HT-29 (cell line): ENCODE measurements at places on chromosomes 6 and 20.

DNA sequence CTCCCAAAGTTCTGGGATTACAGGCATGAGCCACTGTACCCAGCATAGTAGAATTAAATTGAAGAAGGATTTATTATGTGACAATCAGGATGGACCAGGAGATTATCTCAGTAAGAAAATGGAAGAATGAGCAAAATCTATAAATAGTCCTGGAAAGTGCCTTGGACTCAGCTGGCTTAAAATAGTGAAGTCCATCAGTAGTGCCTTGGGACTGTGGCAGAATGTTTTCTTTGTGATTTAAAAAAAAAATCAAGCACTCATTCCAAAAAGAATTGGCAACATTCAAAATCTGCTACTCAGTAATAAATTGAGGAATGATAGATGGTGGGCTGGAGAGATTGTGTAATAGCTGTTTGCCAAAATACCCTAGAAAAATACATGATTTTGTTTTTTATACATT lies 37.0 kb upstream of the MAS1 start:
- DNase-seq = no peak

DNA sequence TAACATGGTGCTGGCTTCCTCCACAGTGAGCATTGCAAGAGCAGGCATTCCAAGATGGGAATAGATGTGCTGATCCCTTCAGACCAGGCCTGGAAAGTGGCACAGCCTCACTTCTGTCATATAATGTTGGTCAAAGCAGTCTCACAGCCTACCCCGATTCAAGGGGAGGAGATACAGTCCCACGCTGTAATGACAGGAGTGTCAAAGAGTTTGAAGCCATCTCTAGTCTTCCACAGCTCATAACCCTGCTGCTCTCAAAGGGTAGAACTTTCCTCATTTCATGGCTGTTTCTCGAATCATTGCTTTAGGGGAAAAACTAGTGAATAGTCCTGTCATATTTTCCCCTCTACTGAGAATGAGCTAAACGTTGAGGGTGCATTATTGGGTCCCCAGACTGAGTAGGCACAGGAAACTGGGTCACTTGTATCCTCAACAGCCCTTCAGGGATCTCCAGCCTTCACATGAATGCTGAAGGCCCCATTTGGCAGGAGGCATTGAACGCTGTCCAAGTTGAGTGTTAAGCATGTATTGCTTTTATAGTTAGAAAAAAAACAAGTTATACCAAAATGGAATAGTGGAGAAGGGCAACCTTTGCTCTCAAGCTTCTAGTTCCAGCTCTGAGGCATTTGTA lies 27.3 kb downstream of the DTD1 start:
- no peak for DNase-seq

DNA sequence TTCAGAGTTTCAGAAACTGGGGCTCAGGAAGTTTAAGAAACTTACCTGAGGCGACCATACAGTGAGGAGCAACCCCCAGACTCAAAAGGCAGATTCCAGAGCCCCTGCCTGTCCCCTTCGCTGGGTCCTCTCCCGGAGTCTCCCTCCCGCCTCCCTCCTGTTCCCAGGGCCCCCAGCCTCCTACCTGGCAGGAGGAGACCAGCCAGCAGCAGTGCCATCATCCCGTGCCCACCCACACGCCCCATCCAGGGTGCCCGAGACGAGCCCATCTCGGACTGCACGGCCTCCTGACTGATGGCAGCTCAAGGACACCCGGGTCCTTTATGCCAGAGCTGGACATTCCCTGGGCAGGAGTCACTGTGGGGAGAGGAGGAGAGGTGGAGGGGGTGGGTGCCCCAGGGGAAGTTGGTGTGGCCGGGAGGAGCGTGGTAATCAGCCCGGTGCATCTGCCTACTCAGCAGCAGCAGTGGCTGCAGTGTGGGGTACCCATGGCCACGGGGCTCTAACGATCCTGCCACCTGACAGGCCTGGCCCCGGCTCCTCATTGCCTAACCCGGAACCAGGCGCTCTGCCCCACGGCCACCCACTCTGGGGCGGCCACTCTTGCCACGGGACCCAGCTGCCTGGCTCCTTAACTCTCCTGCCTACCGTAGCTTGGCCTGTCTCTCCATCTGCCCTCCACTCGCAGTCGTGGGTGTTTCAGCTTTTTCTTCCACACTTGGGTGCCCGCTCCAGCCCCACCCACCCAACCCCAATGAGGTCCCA lies at the start of gene CDSN:
CDSN (minus strand) TSS at position 296 of the 765 bp plus-strand sequence; CDS start at position 269, 27 bp downstream.
- no peak for DNase-seq

- no peak for DNase-seq
Measured at GRCh38 chr6:53080813-53081212, 15.6 kb downstream of the FBXO9 start.

DNA sequence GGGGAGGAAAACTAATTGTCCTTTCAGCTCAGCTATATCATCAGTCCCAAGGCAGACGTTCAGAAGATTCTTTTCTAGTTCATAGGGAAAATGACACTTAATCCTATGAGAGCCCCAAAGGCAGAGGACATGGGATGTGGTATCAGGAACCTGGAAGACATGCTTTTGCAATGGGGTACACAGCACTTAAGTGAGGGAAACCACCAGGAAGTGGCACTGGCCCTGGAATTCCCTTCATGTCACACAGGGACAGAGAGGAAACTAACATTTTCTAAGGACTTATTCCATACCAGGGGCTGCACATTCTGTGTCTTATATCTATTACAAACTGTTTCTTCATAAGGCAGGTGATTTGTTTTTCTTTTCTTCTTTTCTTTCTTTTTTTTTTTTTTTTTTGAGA lies 28.2 kb downstream of the VPS52 start:
- DNase-seq = no peak

- DNase-seq = peak; percentile 22
Measured at GRCh38 chr6:154951345-154952200, 43.5 kb upstream of the TIAM2 start.

DNA sequence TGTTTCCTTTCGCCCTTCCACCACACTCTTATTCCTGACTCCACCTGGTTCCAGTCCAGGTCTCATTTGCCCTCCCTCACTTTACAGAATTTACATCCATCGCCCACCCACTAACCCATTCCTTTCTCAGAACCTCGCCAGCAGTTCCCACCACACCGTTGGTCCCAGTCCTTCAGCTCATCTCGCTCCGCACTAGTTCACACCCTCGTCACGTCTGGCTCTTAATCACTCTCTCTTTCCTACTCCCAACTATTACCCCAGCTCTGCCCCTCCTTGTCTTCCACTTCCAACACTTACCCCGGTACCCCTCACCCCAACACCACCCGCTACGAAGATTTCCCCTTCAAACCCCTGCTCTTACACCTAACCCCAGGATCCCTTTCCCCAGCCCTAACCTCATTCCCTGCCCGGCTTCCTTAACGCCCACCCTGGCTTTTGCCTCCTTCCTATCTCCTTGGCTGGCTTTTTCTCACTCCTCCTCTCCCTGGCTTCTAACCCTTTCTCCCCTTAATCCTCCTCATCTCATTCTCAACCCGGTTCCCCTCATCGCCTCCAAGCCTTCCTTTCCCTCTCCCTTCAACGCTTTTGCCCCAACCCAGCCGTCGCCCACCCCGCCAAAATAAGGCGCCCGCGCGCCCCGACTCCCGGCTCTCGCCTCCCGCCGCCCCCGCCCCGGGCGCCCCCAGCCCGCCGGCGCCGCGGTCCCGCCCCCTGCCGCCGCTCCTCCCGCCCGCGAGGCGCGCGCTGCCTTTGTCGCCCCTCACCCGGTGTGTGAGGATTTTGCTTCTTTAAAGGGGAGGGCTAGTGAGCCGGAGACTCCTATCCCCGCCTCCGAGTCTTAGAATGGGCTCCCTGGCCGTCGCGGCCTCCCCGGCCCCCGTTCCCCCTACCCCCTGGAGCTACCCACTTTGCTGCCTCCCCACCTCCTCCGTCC lies 542 bp downstream of the USP49 start:
- peak; percentile 23 for DNase-seq

- peak; percentile 83 for DNase-seq
Measured at GRCh38 chr20:11274141-11274594, 600.4 kb upstream of the JAG1 start.

- DNase-seq = no peak
Measured at GRCh38 chr20:25533920-25534700, 51.2 kb downstream of the NINL start.

DNA sequence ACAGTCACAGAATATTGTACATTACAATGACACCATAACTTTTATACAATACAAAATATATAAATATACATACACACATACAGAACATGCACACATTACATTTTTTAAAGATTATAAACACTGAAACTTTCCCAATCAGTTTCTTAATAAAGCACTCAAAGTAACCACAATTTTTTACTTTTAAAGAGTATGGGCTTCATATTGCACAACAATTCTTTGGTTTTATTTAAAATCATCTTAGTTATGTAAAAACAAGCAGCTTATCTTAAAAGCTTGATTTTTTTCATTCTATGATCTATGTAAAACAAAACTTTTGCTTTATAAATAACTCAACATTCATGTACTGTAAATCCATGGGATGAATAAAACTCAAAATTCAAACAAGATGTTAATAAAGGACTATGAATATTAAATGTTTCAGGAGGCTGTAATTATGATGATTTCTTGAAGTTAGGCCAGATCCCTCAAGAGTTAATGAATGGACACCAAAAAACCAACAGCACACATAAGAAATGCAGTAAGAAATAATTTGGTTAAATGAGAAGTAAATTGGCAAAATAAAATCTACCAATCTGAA lies 93.1 kb upstream of the BCLAF1 start:
- no peak for DNase-seq

DNA sequence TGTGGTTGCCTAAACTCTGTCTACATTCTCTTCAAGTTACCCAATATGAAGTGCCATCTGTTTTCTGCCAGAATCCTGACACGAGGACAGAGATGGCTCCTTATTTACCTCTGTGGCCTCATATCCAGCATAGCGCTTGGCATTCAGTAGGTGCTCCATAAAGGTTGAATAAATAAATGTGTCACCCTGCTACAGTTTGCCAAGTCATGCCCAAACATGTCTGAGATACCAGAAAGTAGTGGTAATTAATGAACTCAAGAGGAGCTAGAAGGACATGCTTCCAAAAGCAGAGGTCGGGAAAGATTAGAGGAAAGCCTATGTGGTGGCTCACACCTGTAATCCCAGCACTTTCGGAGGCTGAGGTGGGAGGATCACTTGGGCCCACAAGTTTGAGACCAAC lies 30.9 kb upstream of the E2F3 start:
- no peak for DNase-seq

- no peak for DNase-seq
Measured at GRCh38 chr20:10799735-10800134, 125.9 kb upstream of the JAG1 start.

GRCh38 chr20:9233804-9234203 lies 164.9 kb downstream of the PLCB4 start:
- DNase-seq = no peak

DNA sequence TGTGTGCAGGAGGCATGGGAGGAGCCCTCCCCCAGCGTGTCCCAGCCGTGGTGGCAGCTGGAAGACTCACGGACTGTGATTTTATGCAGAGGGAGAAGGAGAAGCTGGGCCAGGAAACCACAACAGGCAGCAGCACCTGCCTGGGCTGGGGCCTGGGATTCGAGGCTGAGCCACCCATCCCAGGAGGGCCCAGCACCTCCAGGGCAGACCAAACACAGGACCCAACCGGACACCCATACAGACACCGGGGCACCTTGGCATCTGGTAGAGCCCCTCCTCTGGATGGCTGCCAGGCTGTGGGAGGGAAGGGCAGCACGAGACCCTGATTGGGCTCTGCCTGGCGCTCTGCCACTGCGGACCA lies 41.7 kb upstream of the CHRNA4 start:
- DNase-seq = no peak

- no peak for DNase-seq
Measured at GRCh38 chr6:167161851-167162467, 4.2 kb upstream of the GPR31 start.

DNA sequence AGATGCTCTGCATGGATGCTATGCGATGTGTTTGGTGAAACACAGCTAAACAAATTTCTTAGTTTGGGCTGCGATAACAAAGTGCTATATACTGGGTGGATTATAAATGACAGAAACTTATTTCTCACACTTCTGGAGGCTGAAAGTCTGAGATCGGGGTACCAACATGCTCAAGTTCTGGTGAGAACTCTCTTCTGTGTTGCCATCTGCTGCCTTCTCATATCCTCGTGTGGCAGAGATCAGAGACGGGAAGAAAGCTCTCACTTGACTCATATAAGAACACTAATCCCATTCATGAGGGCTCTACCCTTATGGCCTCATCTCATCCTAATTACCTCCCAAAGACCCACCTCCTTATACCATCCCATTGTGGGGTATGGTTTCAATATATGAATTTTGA lies 162.0 kb upstream of the DTNBP1 start:
- DNase-seq = no peak

- DNase-seq = no peak
Measured at GRCh38 chr6:68635412-68635705, 277 bp downstream of the ADGRB3 start.

- DNase-seq = no peak
Measured at GRCh38 chr6:81487489-81487888, 265.0 kb downstream of the TENT5A start.

GRCh38 chr20:24651171-24651975 lies 181.9 kb downstream of the SYNDIG1 start:
- DNase-seq = no peak

DNA sequence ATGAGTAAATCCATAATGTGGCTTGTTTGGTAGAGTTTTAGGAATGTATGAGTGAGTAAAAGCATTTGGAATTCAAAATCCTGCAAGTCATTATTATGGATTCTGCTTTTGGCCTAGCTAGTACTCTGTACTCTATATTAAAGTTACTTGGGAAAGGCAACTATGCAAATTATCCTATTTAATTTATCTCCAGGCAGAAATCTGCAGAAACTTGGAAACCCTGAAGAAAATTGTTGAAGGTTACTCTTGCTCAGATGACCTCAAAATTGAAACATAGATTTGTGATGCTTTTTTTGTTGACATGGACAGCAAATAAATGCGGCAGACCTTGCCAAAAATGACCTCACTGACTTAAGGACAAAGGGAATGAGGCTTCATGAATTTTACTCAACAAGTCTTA lies 477.1 kb upstream of the EYS start:
- no peak for DNase-seq

DNA sequence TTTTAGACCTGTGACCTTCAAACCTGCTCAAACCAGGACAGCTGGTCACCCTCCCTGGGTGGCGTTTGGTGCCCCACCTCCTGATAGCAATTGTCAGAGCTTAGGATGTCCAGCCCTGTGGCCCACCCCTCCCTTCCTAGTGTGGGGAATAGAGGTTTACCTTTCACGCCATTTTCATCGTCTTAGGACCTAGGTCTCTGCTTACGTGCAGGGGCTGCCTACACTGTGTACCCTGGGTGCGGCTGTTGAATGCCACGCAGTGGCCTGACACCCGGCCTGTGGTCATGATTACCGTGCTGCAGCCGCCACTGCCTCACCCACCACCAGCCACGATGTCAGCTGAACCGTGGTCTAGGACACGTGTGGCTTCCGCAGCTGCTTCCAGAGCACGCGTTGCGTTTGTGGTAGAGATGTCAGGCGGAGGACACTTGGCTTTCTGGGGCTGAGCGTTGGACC lies 157.3 kb downstream of the DTNBP1 start:
- DNase-seq = no peak

DNA sequence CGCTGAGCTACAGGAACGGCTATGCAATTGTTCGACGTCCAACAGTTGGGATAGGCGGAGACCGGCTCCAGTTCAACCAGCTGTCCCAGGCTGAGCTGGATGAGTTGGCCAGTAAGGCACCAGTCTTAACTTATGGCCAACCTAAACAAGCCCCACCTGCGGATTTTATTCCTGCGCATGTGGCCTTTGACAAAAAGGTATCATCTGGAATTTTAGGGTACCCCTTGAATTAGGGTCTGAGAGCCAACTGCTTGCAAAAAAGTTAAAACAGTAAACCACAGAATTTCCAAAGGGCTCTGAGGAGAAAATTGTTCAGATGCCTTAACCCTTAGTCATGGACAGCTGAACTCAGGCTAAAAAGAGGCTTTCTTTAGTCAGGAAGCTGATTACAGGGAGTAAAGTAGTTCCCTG lies 3.8 kb downstream of the EFHC1 start:
- no peak for DNase-seq
